ENCODE measurements at places on chromosomes 2 and 18.

DNA sequence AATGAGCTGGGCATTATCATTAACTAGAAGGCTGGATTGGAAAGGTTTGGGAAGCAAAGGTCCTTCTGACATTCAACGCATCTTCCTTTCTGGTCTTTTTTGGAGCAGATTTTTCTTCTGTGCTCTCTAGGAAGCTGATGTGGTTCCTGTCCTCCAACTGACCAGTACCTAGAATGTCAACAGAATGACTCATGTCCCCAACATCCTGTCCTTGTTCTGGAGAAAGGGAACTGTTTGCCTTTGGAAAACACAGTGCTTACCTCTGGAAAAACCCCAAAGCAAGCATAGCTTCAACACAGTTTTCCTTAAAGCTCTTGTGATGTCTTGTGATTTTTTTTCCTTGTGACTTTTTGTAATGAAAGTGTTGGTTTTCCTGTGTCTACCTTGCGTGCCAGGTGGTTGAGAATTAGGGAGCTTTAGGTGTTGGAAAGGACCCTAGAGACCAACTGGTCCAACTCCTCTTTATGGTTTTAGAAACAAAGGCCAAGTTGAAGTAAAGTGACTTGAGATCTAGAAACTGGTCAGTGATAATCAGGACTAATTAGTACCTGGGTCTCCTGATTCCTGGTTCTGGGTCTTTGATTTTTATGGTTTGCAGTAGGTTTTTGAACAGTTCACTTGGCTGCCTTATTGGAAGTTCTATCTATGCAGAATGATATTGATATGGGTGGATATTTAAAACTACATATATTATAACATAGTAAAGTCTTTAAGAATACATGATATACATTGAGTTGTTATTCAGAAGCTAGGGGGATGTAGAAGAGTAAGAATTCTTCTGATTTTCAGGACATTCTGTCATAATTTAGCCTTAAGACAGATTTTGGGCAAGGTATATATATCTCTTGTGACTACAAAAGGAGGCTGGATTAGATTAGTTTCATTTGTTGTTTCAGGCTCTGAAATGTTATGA, 70.5 kb downstream of the FMNL2 start:
- DNase-seq, result no peak

- no peak for DNase-seq
Measured at GRCh38 chr18:49590608-49591007, 28.8 kb downstream of the LIPG start.

GRCh38 chr2:170139276-170139967, 38.5 kb upstream of the MYO3B start:
- DNase-seq, result no peak

GRCh38 chr18:59026831-59027410, 112.8 kb upstream of the SEC11C start:
- DNase-seq, result no peak

- no peak for DNase-seq
Measured at GRCh38 chr2:61671561-61672315, 133.6 kb upstream of the XPO1 start.

DNA sequence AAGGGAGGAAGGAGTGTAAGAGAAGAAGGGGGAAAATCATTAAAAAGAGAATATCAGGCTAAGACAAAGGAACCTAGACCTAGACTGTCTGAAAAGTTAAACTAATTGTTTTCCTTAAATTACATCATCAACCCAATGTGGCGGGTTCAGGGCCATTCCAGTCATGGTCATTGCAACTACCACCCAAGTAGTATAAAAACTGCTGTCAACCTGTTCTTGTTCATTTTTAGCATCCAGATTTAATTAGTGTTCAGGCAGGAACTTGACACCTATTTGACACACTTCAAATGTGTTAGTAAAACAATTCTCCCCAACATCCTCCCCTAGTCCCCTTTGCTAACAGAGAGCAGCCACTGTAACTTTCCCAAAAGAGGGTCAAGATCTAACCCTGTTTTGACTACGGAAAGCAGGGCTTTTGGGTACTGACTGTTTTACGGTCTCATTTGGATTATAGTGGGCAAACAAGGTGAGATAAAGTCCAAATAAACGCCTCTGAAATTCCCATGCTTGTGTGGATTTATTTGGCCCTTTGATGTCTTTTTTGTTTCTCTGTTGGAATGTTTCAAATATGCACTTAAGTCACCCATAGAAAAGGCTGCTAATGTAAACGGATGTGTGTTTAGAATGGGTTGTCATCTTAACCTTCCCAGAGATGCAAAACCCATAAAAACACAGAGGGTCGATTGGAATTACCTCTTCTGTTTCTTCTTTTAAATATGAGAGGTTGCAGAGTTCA, 19.3 kb upstream of the TANC1 start:
- DNase-seq, result no peak

GRCh38 chr2:109208071-109208950, 79.3 kb downstream of the SH3RF3 start:
- DNase-seq, result no peak

DNA sequence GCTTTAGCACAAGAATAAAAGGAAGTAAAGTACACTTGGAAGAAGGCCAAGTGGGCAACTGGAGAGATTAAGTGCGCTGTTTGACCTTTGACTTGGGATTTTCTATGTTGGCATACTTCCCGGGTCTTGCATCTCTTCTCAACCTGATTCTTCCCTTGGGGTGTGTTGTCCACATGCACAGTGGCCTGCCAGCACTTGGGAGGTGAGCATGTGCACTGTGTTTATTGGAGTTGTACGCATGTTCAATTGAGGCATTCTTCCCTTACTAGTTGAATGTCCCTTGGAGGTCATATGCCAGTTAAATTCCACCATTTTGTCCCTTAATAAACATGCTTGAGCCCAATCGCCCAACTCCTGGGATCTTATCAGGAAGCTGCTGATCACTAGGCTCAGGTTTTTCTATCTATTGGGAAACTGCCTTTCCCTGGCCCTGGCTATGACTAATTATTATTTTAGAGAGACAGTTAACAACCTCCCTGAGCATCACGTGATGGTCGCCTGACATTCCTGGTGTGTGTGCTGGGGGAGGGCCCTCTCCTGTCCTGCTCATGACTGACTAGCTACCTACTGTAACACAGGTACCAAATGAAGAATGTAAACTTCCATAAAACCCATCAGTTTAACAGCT, 62.5 kb upstream of the RAPGEF4 start:
- DNase-seq, result no peak

GRCh38 chr18:62165583-62165982, 21.3 kb downstream of the PIGN start:
- DNase-seq, result no peak

DNA sequence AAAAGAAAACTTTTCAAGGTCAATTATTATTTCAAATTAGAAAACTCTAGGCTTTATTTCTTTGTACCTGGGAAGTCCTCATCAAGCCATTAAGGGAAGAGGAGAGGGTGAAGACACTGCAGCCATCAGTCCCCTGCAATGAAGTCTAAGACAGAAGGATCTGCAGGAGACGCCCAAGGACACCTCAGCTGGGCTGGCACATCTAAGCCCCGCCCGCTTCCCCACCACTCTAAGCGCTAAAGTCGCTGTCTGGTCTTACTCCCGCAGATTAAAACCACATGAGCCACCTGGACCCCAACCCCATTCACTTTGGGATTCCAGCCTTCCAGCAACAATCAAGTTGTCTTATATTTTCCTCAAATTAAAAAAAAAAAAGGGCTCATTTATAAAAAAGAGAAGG, 104.4 kb downstream of the AFF3 start:
- DNase-seq, result no peak

- DNase-seq, result no peak
Measured at GRCh38 chr2:160041091-160041490, 21.3 kb downstream of the PLA2R1 start.

GRCh38 chr2:230872151-230872967, 7.6 kb downstream of the ITM2C start:
- no peak for DNase-seq

GRCh38 chr2:72770879-72771461, 54.9 kb downstream of the EXOC6B start:
- DNase-seq, result no peak

DNA sequence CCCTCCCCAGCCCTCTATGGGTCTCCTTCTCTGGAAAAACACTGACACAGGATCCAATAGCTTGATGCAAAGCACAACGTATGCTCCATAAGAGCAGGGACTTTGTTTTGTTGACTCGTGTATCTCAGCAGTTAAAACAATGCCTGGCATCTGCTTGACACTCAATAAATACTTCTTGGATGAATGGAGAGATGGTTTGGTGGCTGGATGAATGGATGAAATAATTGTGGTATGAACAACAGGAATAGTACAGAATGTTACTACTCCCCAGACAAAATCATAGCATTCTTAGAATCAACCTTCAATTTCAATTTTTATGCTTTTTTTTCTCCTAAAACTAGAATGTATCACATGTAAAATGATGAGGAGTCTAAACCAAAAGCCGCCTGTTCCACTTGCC, 57.4 kb downstream of the KCNE4 start:
- no peak for DNase-seq

- DNase-seq, result no peak
Measured at GRCh38 chr2:143451642-143452281, 322.5 kb downstream of the ARHGAP15 start.

DNA sequence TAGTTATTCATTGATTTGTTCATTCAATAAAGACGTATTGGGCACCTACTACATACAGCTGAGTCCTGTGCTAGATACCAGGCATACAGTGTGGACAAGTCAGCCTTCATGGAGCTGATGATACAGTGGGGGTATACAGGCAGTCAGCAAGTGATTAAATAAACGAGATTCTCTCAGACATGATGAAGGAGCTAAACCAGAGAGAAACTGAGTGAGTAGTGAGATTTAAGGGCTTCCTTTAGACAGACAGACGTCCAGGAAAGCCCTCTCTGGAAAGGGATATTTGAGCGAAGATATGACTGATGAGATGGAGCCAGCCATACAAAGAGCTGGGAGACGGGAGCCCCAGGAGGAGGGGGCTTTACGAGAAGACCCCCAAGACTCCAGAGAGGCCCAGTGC, 122.6 kb upstream of the MYCN start:
- no peak for DNase-seq

DNA sequence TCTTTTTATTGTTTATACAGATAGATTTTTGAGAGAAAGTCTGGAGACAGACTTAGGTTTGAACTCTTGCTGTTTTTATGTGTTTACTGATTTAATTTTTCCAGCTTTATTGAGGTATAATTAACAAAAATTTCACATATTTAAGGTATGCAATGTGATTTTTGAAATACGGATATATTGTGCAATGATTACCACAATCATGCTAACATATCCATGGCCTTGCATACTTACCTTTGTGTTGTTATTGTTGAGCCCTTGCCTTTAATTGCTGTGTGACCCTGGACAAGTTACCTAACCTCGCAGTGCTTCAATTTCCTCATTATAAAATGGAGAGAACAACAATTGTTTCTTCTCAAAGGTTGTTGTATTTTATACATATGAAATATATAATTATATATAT, 13.9 kb upstream of the RBMS1 start:
- DNase-seq, result no peak

DNA sequence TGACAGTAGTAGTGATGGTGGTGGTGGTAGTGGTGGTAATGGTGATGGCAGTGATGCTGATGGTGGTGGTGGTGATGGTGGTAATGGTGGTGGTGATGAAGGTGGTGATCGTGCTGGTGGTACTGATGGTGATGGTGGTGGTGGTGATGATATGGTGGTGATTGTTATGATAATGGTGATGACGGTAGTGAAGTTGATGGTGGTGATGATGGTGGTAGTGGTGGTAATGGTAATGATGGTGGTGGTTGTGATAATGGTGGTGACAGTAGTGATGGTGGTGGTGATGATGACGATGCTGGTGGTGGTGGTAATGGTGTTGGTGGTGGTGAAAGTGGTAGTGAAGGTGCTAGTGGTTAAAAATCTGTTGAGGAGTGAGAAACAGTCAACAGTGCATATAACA, 125.6 kb downstream of the AFF3 start:
- DNase-seq, result no peak

- DNase-seq, result no peak
Measured at GRCh38 chr2:223528036-223528435, 74.1 kb downstream of the SCG2 start.

GRCh38 chr2:39584283-39584965, 81.3 kb upstream of the TMEM178A start:
- DNase-seq, result no peak

- DNase-seq, result no peak
Measured at GRCh38 chr2:232699110-232699509, 2.0 kb downstream of the GIGYF2 start.

DNA sequence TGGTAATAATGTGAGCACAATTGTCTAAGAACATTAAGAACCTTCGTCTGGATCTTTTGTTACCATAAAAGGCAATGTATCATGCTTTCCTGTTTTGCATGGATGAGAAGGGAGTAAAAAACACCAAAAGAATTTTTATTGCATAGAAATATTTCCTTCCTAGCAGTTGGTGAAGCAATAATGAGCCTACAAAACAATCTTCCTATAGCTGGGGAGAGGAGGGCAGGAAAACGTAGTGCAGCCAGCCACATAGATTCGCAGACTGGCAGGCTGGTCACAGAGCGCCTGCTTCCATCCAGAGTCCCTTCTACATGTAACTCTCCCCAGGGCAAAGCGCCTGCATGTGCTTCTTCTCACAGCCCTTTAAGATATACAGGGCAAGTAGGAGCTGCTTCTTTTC, 190.4 kb downstream of the BABAM2 start:
- no peak for DNase-seq

DNA sequence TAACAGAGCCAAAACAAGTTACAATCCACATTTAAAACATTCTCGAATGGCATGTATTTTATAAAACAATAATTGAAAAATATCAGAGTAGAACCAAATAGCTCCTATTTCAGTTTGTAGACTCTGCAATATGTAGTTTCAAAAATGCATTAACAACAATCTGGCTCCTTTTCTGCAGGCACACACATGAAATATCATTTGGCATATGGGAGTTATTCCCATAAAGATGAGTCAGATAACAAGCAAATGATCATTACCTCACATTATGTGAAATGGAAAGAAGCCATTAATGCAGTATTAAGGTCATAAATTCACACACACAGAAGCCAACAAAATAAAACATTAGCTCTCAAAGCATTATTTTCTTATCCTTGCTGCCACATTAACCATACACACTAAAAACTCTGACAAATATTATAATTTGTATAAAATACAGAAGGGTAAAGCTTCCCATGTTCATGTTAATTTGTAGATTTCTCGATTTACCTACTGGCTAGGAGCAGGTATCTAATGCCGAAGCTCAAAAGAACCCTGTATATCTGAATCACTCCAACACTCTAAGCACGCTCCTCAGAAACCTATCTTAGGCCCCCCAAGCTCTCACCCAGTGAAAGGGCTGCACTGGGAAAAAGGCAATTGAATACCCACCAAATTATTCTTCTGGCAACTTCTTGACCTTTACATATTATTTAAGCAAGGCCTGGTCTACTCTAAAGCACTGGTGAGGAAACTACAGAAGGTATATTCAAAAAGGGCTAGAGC, 13.8 kb downstream of the NBAS start:
- no peak for DNase-seq

GRCh38 chr2:16566701-16567100, 98.9 kb downstream of the CYRIA start:
- no peak for DNase-seq

DNA sequence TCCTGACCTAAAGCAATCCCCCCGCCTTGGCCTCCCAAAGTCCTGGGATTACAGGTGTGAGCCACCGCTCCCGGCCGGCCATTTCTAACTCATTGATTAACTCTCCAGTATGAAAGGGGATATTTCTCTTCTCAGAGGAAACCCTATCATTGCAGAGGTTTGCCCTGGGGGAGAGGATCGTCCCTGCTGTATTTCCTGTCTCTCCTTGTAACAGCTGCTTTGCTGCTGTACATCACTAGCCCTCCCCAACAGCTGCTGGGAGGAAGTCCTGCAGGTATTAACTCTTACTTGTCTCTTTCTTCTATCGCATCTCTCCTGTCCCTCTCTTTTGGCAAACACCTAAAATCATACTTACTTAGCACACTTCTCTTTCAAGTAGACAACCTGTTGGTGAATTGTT, 219.0 kb upstream of the DSEL start:
- no peak for DNase-seq
